ENCODE measurements at places on chromosomes 11 and 22.

GRCh38 chr11:45906096-45906682, 882 bp downstream of the FREY1 start:
- DNase-seq = no peak

DNA sequence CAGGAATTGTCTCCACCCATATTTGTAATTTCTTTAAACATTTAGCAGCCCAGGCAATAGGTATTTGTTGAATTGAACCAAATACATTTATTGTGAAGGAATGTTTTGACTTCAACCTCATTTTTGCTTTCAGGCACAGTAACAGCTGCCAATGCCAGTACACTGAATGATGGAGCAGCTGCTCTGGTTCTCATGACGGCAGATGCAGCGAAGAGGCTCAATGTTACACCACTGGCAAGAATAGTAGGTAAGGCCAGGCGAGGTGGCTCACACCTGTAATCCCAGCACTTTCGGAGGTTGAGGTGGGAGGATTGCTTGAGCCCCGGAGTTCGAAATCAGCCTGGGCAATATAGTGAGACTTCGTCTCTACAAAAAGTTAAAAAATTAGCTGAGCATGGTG, 20.9 kb downstream of the ACAT1 start:
- DNase-seq = no peak

DNA sequence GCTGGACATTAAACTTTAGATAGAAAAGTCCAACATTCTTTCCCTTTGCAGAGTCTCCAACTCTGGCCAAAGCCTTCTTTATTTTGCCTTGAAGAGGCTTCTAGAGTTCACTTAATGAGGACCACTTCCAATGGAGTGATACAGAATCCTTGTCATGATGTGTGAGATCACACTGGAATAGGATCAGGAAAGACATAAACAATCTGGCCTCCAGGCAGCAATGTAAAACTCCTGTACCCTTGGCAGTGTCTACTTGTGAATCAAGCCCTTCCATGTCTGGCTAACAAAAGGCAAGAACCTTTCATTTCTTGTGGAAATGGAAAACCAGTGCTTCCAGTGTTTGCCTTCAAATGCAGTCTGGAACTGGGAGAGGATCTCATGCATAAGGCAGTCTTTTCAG, 56.5 kb upstream of the FIBIN start:
- DNase-seq = no peak

GRCh38 chr11:129346916-129347315, 28.7 kb upstream of the BARX2 start:
- no peak for DNase-seq

DNA sequence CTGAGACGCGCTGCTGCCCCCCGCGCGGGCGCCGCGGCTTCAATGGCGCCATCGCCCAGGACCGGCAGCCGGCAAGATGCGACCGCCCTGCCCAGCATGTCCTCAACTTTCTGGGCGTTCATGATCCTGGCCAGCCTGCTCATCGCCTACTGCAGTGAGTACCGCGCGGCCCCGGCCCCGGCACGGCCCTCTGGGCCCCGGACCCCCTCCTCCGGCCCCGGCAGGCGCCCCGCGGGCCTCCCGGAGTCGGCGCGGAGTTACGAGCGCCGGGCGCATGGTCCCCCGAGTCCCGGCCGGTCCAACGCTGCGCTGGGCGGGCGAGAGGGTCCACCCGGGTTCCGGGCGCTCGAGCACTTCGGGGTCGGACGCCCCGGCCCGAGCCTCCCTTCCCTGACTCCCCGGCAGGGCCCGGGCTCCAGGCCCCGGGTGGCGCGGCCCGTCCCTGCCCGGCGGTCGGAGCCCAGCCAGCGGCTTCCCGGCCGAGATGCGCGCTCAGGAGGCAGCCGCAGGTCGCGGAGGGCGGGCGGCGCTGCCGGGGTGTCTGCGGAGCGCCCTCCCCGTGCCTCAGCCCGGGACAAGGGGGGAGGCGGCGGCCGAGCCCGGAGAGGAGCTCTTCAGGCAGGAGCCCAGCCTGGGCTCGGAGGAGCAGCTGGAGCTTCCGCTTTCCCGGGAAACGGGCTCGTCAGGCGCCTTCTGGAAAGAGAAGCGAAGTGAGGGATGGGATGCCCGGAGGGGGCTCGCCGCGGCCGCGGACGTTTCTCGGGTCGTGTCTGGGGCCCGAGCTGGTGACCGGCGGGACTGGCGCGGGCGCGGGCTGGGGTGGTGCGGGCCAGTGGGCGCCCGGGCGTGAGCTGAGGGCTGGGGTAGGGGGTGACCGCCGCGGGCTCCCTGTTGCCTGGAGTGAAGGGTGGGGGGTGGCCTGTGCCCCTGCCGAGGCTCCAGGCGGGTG, 1337.8 kb downstream of the BRD1 start:
- DNase-seq = no peak

DNA sequence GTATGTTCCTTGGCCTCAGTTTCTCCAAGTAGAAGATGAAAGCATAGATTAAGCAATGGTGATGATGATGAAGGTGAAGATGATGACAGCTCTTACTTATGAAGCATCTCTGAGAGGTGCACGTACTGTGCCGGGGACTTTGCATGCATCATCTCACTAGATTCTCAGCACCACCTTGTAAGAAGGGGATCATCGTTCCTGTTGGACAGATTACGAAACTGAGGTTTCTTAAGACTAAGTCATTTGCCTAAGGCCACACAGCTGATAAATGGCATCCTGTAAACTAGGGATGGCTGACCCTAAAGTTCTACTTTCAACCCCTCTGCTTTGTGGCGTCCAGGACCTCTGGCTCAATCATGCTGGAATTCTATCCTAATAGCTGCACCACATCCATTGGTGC, 8.7 kb downstream of the MS4A15 start:
- no peak for DNase-seq

- DNase-seq = no peak
Observed at GRCh38 chr11:126039485-126040271, 23.0 kb downstream of the CDON start.

- no peak for DNase-seq
Observed at GRCh38 chr11:66052664-66052982, 459 bp downstream of the SF3B2 start.

GRCh38 chr11:33894398-33894746, 2.5 kb upstream of the LMO2 start:
- no peak for DNase-seq

DNA sequence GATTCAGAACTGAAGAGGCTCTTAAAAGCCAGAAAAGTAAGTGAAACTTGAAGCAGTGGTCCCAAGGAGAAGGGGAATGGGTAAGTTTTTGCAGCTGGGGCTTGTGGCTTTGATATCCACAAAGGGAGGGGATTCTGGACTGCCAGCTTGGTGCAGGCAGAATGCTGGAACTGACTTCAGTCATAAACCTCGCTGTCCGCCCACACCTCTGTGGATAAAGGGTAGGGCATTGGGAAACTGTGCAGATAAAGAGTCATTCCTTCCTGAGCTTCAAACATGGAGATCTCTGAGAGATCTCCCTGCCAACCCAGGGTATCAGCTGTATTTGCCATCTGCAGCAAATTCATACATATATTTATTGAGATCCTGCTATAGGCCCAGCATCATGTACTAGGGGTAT, 124.3 kb upstream of the OR9Q1 start:
- DNase-seq = no peak

DNA sequence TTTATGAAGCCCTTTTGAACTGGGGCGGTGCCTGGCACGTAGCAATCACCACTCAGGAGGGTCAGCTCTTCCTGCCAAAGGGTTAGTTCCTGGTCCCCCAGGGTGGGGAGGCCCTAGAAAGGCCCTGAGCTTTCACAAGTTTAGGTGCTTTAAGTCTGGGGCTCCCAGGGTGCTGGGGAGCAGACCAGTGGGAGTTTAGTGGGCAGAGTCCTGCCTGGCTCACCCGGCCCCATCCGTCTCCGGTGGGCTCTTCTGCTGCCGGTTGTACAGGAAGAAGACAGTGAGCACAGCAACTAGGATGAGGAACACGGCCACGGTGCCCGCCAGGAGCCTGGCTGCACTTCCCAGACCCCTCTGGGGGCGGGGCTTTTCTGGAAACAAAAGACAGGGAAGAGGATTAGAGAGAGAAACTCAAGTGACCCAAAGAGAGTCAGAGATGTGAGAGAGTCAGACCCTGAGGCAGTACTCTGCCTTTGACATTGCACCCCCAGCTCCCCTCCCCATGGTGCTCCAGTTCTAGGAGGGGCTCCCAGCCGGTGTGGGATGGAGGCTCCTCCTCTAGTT, 89.3 kb downstream of the NECTIN1 start:
- DNase-seq = no peak

DNA sequence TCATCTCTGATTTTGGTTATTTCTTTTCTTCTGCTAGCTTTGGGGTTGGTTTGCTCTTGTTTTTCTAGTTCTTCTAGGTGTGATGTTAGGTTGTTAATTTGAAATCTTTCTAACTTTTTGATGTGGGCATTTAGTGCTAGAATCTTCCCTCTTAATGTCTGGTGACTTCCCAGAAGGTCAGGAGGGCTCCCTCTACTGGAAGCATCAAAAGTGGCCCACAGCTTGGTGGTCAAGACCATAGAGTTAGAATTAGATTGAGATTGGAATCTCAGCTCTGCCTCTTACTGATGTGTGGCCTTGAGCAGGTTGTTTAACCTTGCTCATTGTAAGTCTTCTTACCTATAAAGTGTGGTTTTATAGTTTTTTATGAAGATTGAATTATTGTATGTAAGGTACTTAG, 99.3 kb downstream of the FDX1 start:
- no peak for DNase-seq

DNA sequence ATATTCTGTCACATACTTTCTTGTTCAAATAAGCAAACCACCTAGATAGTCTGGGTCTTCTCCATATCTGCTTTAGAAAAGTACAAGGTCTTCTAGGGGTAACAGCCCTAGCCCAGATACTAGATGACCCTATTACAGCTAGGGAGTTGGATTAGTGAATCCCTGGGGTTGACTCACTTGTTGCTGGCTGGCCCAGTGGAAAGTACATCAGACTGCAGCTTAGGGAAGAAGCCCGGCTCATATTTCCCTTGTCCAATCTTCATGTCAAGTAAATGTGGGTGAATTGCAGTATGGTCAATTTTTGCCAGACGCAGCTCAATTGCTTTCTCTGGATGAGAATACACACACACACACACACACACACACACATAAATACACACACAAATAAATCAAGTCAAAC, 79.1 kb upstream of the SCUBE2 start:
- DNase-seq = no peak

GRCh38 chr11:10599388-10600175, 31.1 kb upstream of the LYVE1 start:
- no peak for DNase-seq

DNA sequence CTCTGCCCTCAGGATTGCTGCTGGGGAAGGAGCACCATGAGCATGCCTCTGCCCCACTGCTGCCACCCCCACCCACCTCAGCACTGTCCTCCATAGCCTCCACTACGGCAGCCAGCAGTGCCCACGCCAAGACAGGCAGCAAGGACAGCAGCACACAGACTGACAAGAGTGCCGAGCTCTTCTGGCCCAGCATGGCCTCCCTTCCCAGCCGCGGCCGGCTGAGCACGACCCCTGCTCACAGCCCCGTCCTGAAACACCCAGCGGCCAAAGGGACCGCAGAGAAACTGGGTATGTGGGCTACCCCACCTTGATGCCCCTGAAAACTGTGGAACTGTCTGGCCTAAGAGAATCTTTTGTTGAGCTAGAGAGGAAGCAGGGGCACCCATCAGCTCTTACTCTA, 101.0 kb downstream of the AMOTL1 start:
- no peak for DNase-seq

Data from CD4-positive, alpha-beta T cell treated with Interleukin-15 for 4 hours (primary cell).